ENCODE measurements at places on chromosomes 11 and 22.

GRCh38 chr11:68687311-68687710 is 3.0 kb downstream of the GAL start:
- no peak for DNase-seq

DNA sequence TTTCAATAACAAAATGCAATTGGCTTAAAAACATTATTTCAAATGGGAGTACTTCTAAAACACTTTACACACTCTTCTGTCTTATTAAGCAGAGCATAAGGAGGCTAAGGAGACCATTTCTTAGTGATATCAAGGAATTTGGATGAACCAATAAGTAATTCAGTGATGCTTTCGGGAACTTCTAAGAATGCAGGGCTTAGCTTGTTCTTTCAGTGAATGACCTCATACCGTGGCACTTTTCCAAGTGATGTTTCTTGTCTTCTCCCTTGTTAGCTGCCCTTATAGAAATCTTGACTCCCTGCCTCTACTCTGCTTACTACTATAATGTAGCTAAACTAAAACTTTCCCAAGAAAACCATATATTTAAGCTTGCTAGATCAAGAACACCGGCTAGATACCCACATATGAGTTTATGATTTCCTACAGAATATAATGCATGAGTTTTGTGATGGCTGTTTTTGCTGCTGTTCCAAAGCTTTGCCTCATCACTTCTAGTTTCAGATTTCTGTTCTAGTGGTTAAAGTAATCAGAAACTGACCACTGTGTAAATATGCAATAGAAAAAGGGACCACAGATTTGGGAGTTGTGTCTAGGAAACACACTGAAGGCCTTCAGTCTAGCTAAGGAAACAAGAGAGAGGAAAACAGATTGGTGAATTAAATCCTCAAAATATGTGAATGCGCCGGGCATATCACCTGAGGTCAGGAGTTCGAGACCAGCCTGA is 37.5 kb upstream of the STK33 start:
- no peak for DNase-seq

DNA sequence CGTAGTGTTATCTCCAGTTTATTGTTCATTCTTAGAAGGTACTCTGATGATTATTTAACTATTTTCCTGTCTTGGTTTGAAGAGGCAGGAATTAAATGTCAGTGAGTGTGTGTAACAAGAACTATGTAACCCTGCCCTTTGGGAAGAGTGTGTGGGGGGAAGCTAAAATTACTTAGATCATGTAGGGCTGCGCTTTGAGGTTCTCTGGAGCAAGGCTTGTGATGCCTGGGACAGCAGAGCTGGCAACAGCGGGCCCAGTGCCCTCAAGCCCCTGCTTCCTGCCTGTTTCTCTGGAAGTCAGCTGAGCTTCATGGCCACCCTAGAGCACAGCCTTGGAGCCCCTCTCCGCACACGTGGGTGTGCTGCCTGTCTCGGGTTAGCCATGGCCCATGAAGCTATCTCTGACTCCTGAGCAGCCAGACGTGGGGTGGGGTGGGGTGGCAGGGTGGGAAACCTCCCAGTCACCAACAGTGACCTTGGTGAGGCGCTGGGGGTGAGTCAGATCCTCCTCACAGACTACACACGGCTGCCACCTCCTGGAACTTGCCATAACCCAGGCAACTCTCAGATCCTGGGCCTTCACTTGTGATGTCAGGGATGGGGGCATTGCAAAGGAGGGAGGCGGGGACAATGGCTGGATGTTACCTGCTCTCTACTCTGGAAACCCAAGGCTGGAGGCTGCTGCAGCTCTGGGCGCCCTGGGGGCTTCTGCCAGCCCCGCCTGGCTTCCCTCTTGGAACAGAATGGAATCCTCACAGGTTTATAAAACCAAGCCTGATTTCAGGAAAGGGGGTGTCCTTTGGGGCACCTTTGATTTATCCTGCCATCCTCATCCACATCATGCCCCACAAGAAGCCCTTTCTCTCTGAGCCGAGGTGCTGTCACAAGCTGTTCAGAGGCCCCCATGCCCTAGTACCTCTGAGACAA is 88.6 kb downstream of the SNX19 start:
- DNase-seq, result peak; percentile 88

DNA sequence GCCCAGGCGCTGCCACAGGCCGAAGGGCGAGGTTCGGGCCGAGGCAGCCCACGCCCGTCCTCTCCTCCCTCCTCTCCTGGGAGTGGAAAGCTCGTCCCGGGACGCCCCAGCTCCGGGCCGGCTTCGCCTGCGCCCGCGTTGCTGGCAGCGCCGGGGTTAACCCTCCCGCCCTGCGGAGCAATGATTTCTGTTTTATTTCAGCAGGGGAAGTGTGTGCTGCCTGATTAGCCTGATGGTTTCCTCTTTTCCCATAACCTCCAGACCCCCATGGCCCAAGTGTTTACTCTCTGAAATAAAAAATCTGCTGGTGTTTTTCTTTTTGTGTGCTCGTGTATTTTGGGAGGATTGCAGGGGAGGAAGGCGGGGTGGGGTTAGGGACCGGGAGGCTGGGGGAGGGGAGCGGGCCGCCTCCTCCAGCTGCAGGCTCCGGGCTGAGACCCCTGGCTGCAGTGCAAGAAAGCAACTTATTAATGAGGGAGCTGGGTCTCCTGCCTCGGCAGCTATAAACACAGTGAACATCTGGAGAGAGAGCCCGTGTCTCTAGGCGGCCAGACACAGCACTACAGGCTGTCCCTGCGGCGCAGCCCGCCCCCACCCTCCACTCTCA is 38.6 kb downstream of the ETS1 start:
- no peak for DNase-seq

GRCh38 chr11:84437071-84437980 is 1151.2 kb upstream of the CCDC90B start:
- peak; percentile 94 for DNase-seq

DNA sequence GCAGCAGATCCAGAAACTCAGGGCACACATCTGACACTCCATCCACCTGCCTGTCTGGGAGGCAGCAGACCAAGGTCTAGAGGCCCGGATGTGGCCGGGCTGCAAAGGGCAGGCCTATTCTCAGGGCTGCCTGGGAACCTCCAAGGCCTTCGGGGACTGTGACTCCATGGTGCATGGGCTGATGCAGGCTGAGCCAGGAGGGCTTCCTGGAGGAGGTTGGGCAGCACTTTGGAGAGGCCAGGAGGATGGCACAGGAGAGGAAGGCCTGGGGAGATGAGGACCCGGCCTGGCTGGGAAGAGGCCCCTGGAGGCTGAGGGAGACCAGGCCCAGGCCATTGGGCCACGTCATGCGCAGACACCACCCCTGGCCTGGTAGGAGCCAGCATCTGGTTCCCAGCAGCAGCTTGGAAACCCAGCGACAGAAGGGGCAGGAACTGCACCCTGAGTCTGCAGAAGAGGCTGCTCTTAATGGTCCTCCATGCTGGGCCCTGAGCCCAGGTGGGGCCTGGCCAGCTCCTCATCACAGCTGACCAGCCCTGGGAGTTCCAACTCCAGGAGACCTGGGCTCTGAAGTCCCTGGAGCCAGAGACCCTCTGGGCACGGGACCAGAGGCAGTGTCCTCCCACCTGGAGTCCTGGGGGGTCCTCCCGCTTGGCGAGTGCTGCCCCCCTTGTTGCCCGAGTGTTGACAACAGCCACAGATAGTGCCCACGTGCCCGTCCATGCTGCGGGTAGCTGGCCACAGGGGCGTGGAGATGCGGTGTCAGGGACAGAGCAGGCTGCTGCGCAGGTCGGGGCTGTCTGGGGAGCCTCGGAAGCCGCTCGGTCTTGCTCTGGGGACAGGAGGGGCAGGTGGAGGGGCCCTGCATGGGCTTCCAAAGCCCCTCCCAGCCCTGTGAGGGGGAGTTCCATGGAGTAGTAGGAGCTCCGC is 5.5 kb downstream of the PHLDA2 start:
- no peak for DNase-seq

- no peak for DNase-seq
Observed at GRCh38 chr11:117300773-117301172, 9.6 kb downstream of the BACE1-AS start.

GRCh38 chr11:66708701-66709100 is 20.3 kb downstream of the SPTBN2 start:
- no peak for DNase-seq

GRCh38 chr22:29244785-29245625 is 22.8 kb downstream of the RHBDD3 start:
- no peak for DNase-seq

DNA sequence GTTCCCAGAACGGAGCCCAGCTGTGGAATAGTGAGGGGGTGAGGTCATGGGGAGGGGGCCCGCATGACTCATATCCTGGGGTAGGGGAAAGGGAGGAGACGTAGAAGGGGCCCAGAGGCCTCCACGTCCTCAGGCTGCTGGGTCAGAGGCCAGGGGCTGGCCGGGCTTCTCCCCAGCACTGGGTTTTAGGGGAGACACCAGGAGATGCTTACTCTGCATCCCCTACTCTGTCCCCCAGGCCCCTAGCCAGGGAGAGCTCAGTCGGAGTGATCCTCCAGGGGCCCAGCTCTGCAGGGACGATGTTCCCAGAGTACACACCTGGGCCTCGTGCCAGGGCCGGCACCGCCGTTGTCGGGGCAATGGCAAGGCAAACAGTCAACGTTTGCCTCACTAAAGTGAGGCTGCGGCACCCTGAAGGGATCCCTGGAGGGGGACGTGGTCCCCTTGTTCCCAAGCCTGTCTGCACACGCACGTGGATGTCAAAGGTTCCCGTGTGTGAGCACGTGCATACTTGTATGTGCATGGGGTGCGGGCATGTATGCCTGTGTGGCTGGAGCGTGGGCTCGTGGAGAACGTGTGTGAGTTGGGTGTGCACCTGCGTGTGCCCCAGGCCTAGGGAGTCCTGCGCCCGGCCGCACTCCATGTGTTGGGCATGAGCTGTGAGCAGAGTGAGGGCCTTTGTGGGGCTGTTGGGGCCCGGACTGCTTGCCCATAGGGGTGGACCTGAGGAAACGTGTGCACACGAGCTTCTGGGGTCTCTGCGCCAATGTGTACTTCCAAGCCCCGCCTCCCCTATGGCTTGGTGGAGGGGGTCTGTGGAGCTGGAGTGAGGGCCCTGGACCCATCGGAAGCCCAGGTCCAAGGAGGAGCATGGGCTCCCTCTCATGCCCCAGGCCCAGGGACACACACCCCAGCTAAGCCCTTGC is 14.2 kb downstream of the PRR33 start:
- no peak for DNase-seq

- DNase-seq, result no peak
Observed at GRCh38 chr11:91837411-91838330, 386.9 kb upstream of the FAT3 start.

- DNase-seq, result peak; percentile 43
Observed at GRCh38 chr11:116605543-116606459, 167.0 kb downstream of the BUD13 start.

DNA sequence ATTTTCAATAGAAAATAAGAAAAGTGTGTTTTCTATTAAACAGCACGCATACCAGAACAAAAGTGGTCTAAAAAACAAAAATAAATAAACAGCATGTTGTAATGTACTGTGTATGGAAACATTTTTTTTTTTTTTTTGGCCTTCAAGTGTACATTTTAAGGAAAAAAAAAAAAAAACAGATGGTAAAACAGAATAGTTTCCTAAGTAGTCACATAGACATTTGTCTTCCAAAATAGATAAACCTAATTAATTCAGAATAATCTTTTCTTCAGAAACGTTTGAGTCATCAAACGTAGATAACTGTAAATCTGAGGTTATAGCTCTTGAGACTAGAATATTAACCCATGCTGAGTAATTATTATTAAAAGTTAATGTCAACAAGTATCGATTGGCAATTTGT is 396 bp upstream of the CFAP300 start:
- no peak for DNase-seq

GRCh38 chr11:117999354-117999993 is 13.3 kb downstream of the IL10RA start:
- no peak for DNase-seq

Data from T47D (cell line).